ENCODE measurements at places on chromosomes 3 and 15. TPM values are rescaled to one million over a fixed set of nuclear protein-coding genes. Genes with fewer than 3 reads are reported as not detected.

Gene AMT
- polyA plus RNA-seq, result 55.8 TPM

Gene SCAMP5
- polyA plus RNA-seq, result 10.2 TPM

Gene GPR27
- 3.9 TPM for polyA plus RNA-seq

Gene IFT57
- 16.1 TPM for polyA plus RNA-seq

Gene SH2D7
- polyA plus RNA-seq, result not detected

Gene DLEC1
- 2.0 TPM for polyA plus RNA-seq

Gene HERC2
- polyA plus RNA-seq, result 38.0 TPM

GRCh38 chr15:60212536-60212935 lies 185.2 kb downstream of the ANXA2 start:
- DNase-seq, result no peak

DNA sequence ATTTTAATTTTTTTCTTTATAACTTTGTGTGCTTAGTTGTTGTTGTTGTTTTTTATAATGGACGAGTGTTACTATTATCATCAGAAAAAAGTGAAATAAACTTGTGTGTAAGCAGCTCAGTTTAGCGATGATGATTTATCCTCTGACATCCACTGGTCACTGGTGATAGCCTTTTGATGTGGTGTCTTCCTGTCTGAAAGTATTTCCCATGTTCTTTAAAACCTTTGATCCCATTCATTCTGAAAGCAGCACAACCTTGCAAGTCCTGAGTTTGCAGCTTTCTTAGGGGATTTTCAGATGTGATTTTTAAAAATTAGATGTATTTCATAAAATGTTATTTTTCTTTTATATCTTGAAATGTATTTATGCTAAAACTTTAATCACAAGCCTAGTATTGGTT lies 85.9 kb upstream of the ZPLD1 start:
- no peak for DNase-seq

- no peak for DNase-seq
Measured at GRCh38 chr3:31572236-31573004, 39.7 kb downstream of the STT3B start.

- DNase-seq, result no peak
Measured at GRCh38 chr3:55541016-55541415, 53.9 kb upstream of the WNT5A start.

- DNase-seq, result no peak
Measured at GRCh38 chr3:170207717-170208116, 14.5 kb upstream of the PRKCI start.

GRCh38 chr3:2099028-2099671 lies 484 bp downstream of the CNTN4 start:
- no peak for DNase-seq

- no peak for DNase-seq
Measured at GRCh38 chr3:192929755-192930547, 12.3 kb upstream of the MB21D2 start.

- peak; percentile 39 for DNase-seq
Measured at GRCh38 chr15:73375755-73376305, 7.1 kb upstream of the HCN4 start.

- peak; percentile 76 for DNase-seq
Measured at GRCh38 chr3:124800511-124801258, 70.4 kb downstream of the UMPS start.

DNA sequence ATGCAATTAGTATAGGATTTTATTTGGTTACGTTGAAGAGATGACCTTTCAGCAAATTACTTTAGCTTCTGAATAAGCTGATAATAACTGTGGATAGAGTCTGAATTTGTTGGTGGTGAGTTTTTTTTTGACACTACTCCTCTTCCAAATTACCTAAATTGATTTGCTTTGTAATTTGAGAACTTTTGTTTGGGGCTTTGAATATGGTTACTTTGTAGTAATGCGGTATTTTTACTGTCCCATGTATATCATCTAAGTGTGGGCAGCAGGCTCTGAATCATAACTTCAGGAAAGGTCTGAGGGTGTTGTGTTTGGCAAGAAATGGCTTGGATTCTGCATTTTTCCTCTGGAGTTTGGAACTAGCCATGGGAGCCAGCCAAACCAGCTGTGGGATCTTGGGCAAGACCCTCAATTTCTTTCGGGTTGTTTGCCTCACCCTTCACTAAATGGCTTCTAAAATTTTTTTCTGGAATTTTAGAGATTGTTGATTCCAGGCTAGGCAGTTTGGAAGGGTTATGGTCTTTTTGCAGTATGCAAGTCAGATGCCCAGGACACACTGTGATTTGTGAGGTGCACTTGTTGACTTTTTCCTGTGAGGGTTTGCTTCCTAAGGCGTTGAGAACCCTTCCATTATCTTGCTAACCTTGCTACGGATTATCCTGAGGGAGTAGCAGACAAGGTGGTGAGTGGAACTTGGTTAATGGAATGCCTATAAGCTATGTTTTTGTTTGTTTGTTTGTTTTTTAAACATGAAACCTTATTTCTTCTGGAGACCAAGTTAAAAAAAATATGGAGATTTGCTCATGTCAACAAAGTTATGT lies 10.4 kb downstream of the PTPRG start:
- DNase-seq, result no peak

DNA sequence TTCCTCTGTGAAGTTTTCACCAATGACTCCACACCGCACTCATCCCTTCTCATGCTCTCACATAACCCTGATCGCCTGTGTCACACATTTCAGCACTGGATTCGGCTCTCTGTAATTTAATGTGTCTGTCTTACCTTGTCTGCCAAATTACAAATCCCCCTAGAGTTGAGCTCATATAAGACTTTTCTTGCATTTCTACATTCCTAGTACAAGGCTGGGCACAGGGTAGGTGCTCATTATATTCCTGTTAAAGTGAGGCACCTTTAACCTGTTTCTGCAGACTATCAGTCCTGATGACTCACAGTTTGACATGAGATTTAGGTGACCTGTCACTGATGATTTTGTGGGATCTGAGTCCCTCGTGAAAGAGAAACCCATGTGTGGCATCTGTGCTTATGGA lies 22.6 kb downstream of the TGM5 start:
- DNase-seq, result no peak

DNA sequence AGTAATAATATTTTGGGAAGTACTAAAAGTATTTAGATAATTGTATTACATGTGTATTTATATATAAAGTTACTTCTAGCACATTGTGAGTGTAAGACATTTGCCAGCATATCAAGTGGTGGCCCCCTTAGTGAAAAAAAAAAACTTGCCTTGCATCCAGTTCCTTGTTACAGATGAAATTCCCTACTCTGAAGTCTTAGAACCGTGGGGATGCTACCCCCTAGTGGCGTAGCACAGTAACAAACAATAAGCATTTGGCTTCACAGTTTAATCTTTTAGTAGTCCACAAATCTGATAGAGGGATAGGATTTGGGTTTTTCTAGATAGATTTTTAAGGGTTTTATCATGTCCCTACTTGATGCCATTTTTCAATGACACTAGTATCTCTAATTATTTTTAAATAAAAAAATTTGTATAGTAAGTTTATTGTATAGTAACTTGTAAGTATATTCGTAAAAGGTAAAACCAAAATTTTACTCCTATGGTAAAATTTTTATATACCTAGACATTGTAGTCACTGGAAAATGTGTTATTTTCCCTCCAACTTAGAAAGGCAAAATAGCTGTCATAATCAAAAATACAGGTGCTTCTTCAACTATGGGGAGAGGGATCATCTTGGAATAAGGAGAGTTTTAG lies 14.3 kb downstream of the SMC4 start:
- DNase-seq, result peak; percentile 83

GRCh38 chr3:99502871-99503270 lies 135.5 kb upstream of the COL8A1 start:
- no peak for DNase-seq

Measured in adrenal gland (tissue), 19 donors.